ENCODE measurements at places on chromosomes 5 and 9.
A peak's percentile ranks its signal among the peaks of the same experiment; 100 is the strongest.

GRCh38 chr9:119458068-119458467 is 88.8 kb upstream of the BRINP1 start:
- no peak for DNase-seq

GRCh38 chr9:130451509-130452388 is 7.0 kb downstream of the ASS1 start:
- peak; percentile 90 for DNase-seq

DNA sequence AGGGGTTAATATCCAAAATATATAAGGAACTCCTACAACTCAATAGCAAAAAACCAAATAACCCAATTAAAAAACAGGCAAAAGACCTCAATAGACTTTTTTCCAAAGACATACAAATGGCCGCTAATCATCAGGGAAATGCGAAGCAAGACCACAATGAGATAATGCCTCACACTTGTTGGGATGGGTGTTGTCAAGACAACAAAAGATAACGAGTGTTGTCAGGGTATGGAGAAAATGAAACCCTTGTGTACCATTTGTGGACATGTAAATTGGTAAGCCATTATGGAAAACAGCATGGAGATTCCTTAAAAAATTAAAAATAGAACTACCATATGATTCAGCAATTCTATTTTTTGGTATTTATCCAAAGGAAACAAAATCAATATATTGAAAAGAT is 620.2 kb downstream of the ACTL7B start:
- DNase-seq = no peak

DNA sequence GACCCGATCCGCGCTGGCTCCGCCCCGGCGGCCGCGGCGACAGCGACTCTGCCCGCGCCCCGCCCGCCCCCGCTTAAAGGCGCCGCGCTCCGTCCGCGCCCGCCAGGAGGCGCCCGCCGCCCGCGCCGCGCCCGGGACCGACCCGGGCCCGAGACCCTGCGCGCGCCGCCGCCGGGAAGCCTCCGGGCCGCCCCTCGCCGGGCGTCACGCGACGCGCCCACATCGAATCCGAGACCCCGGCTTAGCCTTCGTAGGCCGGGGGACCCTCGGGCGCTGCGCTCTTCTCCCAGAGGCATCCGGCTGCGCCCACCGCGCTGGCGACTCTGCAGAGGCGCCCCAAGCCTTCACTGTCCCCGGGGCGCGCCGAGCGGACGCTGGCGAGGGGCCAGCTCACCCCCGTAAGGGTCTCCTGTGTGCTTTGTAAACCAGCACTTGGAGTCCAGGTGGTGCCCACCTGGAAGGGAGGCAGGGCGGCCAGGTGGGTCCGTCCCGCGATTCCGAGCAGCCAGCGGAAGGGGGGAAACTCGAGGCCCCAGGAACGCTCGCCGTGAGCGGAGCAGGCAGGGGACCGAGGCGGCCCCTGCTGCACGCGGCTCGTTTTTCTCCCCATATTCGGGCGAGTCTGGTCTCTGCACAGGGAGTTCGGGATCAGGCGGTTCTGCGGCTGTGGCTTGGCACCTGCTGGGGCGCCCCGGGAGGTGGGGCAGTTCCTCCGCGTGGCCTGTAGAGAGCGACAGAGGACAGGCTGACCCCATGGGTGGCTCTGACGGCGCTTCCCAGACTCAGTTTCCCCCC is 423 bp upstream of the ABCA2 start:
- no peak for DNase-seq

- no peak for DNase-seq
Measured at GRCh38 chr9:112700085-112700484, 17.8 kb downstream of the INIP start.

DNA sequence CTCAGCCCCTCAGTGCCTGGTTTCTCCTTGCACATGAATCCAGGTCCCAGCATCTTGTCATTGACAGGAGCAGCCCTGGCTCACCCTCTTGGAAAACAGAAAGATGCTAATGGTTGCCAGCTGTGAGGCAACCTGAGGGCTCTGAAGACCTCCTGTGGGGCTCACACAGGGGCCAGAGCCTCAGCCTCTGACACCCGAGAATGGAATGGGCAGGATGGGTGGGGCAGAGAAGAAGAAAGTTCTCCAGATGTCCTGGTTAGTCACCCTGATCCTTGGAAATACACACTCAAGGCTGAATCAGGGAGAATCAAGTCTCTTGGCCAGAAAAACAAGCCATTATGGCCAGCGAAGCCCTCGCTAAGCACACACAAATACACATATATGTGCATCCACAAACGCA is 32.3 kb upstream of the SPATA31E1 start:
- no peak for DNase-seq
